ENCODE measurements at places on chromosomes 1 and 21.

- DNase-seq = no peak
Observed at GRCh38 chr1:220705782-220706181, 15.6 kb downstream of the C1orf115 start.

GRCh38 chr21:42338729-42339715 lies 11.8 kb downstream of the TFF2 start:
- DNase-seq = no peak

- DNase-seq = no peak
Observed at GRCh38 chr1:156746728-156747631, 4.5 kb downstream of the HDGF start.

- no peak for DNase-seq
Observed at GRCh38 chr1:8477166-8477982, 159.5 kb downstream of the SLC45A1 start.

DNA sequence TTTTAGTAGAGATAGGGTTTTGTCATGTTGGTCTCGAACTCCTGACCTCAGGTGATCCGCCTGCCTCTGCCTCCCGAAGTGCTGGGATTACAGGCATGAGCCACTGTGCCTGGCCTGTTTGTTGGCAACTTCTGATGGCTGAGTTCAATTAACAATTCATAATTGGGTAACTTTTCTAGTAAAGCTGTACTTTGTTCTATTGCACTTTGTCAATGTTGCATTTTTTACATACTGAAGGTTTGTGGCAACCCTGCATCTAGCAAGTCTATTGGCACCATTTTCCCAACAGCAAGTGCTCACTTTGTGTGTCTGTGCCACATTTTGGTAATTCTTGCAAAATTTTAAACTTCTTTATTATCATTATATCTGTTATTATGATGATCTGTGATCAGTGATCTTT lies 64.5 kb upstream of the USP24 start:
- no peak for DNase-seq

GRCh38 chr1:208885650-208886049 lies 641.5 kb upstream of the PLXNA2 start:
- DNase-seq = no peak

Data from stimulated activated CD8-positive, alpha-beta memory T cell treated with anti-CD3 and anti-CD28 coated beads, Interleukin-7, amount 100 ng/mL, for 48 hours (primary cell).